ENCODE measurements at places on chromosomes 11 and 22.

DNA sequence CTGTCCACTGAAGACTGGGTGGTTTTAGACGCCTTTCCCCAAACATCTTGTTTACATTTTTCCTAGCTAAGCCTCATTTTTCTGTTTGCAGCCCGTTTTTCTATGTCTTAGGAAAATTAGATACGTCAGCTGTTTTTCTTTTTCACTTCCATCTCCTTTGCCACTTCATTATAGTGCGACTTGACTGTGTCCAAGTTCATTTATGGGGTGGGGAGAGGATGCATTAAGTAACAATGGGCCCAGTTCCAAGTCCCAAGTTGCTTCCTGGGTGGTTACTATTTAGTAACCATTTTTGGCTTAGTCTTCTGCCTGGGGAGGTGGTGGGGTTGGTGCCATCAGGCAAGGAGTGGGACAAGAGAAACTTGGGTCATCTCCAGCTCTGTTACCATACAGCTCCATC is 83.0 kb downstream of the TRAF6 start:
- DNase-seq = no peak

- DNase-seq = no peak
These were observed 236.2 kb downstream of the ETS1 start for GRCh38 chr11:128351168-128351567.

GRCh38 chr11:95148406-95148805 is 58.8 kb downstream of the ENDOD1 start:
- no peak for DNase-seq

- no peak for DNase-seq
These were observed 47.2 kb downstream of the POLD3 start for GRCh38 chr11:74639533-74639932.

DNA sequence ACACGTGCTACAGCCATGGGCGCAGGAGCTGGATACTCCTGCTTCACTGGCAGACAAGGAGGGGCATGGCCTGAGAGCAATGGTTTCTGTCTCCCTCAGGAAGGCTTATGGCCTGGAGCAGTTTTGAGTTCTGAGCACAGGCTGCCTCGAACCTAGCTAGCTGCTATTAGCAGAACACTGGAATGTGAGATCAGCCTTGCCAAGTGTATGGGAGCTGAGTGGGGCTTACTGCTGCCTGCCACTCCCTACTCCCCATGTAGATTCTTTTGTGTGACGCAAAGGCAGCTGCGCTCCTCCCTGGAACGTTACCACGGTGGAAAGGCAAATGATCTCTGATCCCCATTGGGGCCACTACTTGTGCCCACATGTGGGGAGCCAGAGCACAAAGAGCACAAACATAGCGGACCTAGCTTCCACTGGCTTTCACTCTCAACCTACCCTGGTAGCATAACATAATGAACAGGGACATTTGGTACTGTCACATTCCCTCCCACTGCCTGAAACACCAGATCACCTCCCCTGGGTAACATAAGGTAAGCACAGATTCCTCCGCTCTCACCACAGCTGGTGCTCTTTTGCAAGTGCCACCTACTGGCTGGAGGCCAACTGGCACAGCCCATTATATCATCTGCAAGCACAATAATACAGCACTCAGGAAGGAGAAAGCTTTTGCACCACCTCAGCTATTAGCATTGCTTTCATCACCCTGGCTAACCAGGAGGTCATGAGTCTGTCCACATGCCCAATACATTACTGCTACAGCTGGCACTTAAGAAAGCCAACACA is 84.6 kb upstream of the GUCY1A2 start:
- DNase-seq = no peak

DNA sequence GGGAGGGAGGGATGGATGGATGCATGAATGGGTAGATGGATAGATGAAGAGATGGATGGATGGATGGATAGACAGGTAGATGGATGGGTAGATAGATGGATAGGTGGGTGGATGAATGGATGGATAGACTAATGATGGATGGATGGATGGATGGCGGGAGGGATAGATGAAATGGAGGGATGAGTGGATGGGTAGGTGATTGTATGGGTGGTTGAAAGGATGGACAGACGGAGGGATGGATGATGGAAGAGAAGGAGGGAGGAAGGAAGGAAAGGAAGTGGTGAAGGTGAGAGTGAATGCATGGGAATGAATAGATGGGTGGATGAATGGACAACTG is 3.7 kb upstream of the TNNT3 start:
- DNase-seq = no peak

- DNase-seq = no peak
These were observed at the start of gene ARHGAP32 for GRCh38 chr11:129192150-129192549. Gene ARHGAP32 (minus strand): TSS chr11:129192325. CDS start chr11:129192198, 127 bp downstream.

- DNase-seq = peak; percentile 40
These were observed 8.3 kb downstream of the TSPO start for GRCh38 chr22:43159484-43160178.

DNA sequence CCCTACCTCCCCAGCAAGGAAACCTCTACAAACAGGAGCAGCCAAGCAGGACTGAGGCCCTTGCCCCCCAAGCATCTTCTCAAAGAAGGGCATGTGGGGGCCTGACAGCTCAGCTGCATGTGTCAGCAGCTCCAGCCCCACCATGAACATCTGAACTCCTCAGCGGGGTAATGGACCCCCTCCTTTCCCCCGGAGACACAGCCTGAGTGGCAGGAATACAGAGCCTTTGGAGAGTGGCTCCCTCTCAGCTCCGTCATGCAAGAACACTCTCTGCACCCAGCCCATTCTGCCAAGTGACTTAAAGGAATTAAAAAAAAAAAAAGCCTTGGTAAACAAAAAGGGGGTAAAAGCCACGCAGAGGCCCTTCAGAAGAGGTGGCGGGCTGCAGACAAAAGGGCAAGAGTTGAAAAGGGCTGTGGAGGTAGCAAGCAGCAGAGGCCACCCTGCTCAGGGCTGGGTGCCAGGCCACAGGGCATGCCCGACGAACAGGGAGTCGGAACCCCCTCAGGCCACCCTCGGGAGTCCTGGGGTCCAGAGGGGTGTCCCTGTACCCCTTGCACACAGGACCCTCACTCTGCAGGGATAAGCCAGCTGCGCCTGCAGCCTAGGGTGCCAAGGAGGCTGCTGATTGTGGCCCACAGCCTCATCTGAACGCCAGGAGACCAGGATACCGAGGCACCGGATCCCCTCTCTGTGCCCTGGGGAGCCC is 62.5 kb downstream of the MACROD1 start:
- no peak for DNase-seq

GRCh38 chr11:120125024-120125423 is 12.9 kb downstream of the TRIM29 start:
- DNase-seq = peak; percentile 41

GRCh38 chr11:117913736-117914397 is 15.3 kb downstream of the TMPRSS13 start:
- DNase-seq = no peak

GRCh38 chr11:99117603-99118002 is 96.9 kb downstream of the CNTN5 start:
- DNase-seq = no peak

DNA sequence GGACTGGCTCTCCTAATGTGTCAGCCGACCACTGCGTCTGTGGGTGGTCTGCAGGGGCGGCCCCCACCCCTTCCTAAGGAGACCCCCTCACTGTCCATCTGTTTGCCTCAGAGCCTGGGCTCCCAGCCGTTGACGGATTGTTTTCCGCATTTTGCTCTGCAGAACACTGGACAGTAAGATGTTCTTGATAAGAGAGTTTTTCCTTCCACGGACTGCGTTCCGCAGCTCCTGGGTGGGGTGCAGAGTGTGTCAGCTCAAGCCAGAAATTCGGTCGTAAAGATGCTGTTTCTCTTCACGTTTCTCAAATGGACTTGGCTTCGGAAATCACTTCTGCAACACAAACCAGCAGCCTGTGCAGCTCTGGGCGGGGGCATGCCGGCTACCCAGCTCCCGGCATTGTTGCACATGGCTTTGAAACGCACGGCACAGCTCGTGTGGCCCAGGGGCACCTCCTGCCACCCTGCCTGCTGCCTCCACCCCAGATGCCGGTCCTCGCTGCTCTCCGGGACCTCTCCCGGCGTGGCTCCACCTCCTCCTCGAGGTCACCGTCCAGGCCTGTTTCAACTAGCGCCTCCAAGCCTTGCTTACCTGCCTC is 2.9 kb upstream of the MRGPRG start:
- no peak for DNase-seq

DNA sequence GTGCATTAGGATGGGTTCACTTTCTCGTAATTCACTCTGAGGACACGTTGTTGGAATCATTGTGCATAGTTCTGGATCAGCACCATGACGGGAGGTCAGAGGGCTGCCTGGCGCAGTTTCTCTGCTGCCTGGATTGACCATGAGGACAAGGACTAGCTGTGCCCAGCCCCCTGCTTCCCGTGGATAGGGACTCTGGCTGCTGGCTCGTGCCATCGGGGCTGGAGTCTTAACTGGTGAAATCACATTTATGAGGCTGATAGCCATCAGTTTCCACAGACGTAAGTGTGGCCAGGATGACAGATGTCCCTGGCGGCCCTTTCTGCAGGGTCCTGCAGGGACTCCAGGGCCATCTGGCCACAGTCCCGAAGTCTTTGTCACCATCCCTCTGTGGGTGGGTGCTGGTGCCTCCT is 24.1 kb upstream of the GRAMD4 start:
- peak; percentile 11 for DNase-seq

GRCh38 chr11:76677458-76677765 is 6.9 kb upstream of the LRRC32 start:
- DNase-seq = no peak

- DNase-seq = no peak
These were observed 34.0 kb downstream of the PARVG start for GRCh38 chr22:44214764-44215163.

GRCh38 chr11:102414559-102414958 is 38.0 kb downstream of the TMEM123 start:
- DNase-seq = no peak

DNA sequence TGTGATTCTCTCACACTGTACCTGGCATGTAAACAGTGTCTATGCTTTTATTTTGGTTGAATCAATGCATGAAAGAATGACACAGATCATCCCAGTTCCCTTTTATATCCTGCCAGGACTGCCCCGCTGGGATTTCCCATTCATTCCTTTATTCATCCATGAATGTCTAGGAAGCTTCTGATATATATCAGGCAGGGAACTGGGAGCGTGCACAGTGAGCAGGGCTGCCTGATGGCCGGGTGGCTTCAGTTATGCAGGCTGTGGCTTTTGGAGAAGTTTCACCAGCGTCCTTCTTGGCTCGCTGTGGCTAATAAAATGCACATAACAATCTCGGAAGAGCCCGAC is 789.0 kb downstream of the TBC1D22A start:
- DNase-seq = no peak

GRCh38 chr11:33880979-33881378 is 10.9 kb downstream of the LMO2 start:
- DNase-seq = no peak

DNA sequence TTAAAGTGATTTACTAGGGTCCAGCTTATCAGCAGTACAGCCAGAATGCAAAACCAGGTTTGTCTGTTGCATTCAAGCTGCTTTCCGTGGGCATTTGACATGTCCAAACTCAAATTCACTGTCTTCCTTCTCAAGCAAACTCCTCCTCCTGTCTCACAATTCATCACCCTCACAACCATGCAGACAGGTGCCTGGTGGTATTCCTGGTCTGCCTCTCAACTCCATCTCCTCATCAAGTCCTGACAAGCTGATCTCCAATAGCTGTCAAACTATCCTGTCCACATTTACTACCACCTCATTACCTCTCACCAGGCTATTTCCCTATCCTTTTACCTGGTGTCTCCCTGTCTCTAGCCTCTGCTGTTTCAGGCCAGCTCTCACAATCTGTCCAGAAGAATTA is 49.1 kb upstream of the LYVE1 start:
- no peak for DNase-seq

DNA sequence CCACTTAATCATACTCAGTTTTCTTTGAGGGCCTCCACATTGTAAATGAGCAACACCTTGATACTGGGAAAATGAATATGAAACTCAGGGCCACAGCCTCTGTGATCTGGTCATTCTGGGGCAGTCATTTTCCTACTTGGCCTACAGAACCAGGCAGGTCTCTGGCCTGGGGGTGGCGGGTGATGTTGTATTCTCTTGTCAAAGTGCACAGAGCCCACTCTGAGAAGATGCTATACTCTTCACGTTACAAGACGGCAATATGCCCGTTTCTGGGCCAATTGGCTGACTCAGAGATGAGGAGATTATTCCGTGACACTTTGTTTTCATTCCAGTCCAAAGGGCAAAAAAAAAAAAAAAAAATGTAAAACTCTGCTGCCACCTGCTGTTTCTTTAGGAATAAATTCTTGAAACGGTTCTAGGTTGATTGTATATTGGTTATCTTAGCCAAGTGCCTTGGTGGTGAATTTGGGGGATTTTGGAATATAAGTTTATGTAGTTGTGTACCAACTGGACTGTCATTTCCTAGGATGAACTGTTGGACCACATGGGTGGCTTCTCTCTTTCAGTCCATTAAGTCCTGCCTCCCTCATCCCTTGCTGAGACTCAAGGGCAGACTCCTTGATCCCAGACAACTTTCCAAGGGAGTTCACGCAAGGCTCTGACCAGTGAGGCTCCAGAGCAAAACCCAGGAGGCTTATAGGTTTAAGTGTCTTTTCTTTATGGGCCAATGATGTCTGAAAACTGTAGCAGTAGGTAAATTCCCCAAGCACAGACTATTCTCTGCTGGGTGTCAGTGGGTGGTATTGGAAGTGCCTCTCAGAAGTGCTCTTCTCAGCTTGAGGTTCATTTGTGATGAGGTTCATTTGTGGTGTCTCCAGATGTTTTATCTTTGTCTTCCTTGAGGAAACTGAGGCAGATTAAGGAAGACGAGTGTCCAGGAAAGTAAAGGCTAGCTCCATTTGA is 18.2 kb downstream of the ADM start:
- peak; percentile 89 for DNase-seq

DNA sequence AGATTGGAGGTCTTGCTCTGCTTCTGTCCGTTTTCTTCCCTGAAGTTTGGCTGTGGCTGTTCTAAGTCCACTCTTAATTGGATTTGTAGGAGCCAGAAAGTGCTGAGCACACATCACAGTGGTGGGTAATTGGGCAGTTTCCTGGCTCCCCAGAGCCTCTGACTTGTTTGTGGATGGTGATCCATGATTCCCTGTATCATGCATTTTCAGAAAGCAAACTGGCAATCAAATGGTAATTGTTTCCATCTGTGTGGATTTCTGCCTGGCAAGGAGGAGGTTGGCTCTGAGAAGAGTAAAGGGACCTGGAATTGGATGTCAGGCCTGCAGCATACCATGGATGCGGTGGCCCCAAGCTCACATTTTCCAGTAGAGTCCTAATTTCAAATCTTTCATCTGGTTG is 49.5 kb downstream of the PPFIBP2 start:
- no peak for DNase-seq

GRCh38 chr22:48434156-48434867 is 1393.4 kb downstream of the BRD1 start:
- no peak for DNase-seq

DNA sequence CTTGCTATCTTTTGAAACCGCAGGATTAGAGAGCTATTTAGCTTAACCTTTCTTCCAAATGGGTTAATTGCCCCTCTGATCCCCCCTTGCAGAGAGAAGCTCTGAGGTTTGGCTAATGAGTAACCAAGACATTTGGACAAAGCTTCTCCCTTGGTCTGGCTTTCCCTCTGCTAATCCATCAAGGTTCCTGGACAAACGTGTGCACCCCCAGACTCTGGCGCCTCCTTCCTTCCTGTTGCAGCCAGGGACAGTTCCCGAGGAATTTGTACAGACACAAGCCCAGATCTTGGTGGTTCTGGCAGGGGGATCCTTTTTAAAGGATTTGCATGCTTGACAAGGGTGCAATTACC is 1.6 kb downstream of the KIAA1671 start:
- peak; percentile 17 for DNase-seq
